ENCODE measurements at places on chromosomes 16 and 17.

- no peak for DNase-seq
These were observed 1.0 kb downstream of the HSD11B2 start for GRCh38 chr16:67431775-67432505.

DNA sequence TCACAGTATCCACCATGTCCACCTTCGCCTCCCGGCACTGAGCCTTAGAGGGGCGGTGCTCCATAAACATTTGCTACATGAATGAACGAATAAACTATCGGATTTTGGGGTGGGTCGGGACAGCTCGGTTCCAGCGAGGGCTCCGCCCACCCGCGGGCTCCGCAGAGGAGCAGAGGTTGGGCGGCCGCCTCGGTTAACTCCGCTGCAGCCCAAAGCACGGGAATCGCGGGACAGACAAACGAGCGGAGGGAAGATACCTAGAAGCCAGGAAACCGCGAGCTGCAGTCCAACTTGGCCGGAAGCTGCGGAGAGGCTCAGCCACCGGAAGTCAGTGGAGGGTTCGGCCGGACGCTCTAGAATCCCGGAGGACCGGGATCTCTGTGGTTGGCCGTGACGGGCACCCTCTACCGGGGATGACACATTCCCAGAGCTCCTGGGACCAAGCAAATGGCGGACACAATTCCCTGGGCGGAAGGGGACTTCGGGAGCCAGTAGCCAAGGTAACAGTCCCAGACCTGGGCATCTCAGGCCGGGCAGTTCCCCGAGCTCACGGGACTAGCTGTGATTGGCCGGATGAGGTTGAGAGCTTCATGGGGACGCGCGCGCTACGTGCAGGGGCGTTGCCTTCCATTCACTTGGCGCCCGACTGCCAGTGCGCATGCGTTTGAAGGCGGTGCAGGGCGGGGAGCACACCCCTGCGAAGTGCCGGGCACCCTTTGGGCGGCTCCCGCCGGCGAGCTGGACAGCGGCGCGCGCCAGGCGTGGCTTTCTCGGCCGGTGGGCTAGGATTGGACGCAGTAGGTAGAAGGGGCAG is 489 bp upstream of the MAPK7 start:
- DNase-seq, result peak; percentile 98

GRCh38 chr16:1734123-1734522 is 28.1 kb downstream of the MAPK8IP3 start:
- DNase-seq, result no peak

GRCh38 chr16:87390641-87391323 is 1.4 kb upstream of the MAP1LC3B start:
- DNase-seq, result no peak

DNA sequence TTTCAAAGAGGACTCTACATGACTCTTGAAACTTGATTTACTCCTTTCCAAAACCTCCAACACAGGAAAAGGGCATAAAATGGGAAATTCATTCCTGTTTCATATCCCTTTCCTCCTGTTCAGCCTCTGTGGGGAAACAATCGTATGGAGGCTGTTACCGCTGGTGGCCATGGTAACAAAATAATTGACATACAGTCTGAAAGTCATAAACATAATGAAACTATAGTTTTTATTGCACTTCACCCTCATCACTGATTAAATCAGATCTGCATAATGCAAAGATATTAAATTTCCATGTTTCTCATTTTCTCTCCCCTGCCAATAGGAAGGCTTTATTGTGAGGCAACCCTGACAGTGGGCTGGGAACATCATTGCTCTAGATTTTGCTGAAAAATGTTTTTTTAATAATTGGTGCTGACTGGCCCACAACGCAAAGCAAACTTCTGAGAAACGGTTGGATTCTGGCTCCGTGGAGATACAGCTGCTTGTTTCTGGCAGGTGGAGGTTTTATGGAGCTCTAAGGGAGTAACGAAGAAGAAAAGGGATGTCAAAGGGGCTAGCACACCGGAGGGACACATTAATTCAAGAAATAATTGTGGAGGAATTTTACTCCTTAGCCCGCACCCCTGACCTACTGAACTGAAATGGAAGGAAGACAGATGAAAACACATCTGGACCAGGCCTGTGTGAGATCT is 154.2 kb upstream of the SHISA6 start:
- DNase-seq, result no peak

GRCh38 chr17:13931800-13932460 is 137.4 kb upstream of the COX10 start:
- DNase-seq, result peak; percentile 84

Measured in fibroblast of the aortic adventitia (primary cell).